Colonic mucosa (tissue), 4 donors: ENCODE measurements at places on chromosomes 6 and 20. TPM values are rescaled to one million over a fixed set of nuclear protein-coding genes. Genes with fewer than 3 reads are reported as not detected.
A peak's percentile ranks its signal among the peaks of the same experiment; 100 is the strongest.

Gene CCN6
- total RNA-seq = not detected

DNA sequence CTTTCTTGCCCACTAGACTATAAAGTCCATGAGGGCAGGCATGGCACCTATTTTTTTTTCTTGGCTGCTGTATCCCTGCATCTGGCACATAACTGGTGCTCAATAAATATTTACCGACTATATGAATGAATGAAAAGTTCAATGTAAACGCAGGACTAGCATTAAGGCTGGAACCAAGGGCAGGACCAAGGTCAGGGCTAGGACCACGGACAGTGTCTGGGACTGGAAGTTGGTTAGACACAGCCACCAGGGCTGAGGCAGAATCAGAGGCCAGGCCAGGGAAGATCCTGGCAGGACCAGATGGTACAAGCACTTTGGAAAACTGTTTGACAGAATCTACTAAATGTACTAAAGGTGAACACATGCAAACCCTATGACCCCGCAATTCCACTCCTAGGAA, 3.7 kb downstream of the TNXB start:
- peaks cover 8% of the 10 kb centered on the region for H3K4me1 ChIP-seq
- H3K4me3 ChIP-seq = no peak overlapping the region
- no peak overlapping the region for H3K27ac ChIP-seq
- H3K27me3 ChIP-seq = no peaks in the 10 kb centered on the region

DNA sequence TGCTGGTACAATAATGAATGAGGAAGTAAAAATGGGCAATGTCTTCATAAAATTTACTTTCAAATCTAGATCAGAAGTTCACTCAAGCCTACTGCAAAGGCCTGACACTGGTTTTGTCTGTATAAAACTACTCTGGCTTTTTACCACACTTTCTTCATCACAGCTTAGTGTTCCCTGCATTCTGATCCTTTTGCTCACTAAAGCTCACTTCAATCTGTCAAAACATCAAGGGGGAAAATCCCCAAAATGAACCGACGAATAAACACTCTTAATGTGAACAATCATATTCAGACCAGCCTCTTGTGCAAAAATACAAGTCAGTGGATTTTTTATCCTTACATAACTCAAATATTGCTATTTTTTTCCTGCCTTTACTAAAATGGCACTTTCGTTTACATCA, 98.5 kb downstream of the PRDM1 start:
- peaks cover 8% of the 10 kb centered on the region for H3K4me1 ChIP-seq
- no peaks in the 10 kb centered on the region for H3K36me3 ChIP-seq
- H3K27ac ChIP-seq = no peak overlapping the region
- H3K4me3 ChIP-seq = no peak overlapping the region

Gene DLL1
- total RNA-seq = 16.1 TPM

DNA sequence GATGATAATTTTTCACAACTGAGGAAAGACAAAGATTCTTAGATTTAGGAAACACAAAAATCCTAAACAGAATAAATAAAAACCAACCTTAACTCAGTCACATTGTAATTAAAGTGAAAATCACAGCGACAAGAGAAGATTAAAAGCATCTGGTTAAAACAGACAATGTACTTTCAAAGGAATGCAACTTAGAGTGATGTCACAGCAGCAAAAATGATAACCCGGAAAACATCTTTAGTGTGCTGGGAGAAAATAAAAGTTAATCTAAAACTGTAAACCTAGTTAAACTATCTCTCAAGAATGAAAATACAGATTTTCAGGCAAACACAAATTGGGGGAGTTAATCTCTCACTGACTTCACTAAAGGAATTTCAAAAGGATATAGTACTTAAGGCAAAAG, 76.8 kb upstream of the OGFRL1 start:
- H3K36me3 ChIP-seq = no peaks in the 10 kb centered on the region
- no peak overlapping the region for H3K4me3 ChIP-seq
- no peaks in the 10 kb centered on the region for H3K27me3 ChIP-seq
- no peak overlapping the region for H3K27ac ChIP-seq
- no peak for DNase-seq

Gene RBM38
- total RNA-seq = 43.1 TPM

- no peak for DNase-seq
- no peaks in the 10 kb centered on the region for H3K27me3 ChIP-seq
- H3K4me1 ChIP-seq = no peaks in the 10 kb centered on the region
- no peaks in the 10 kb centered on the region for H3K36me3 ChIP-seq
- no peak overlapping the region for H3K4me3 ChIP-seq
Measured at GRCh38 chr6:128284128-128284527, 236.3 kb downstream of the PTPRK start.

GRCh38 chr6:156953479-156954146, 176.4 kb downstream of the ARID1B start:
- H3K4me3 ChIP-seq = no peak overlapping the region
- no peak for DNase-seq
- H3K27me3 ChIP-seq = no peaks in the 10 kb centered on the region
- H3K27ac ChIP-seq = no peak overlapping the region

- H3K4me3 ChIP-seq = peak overlapping the region; percentile 81
- H3K36me3 ChIP-seq = peaks cover 19% of the 10 kb centered on the region
- H3K4me1 ChIP-seq = peaks cover 30% of the 10 kb centered on the region
- no peaks in the 10 kb centered on the region for H3K27me3 ChIP-seq
Measured at GRCh38 chr6:30741789-30742315, 635 bp downstream of the FLOT1 start.

Gene COX4I2
- total RNA-seq = not detected

DNA sequence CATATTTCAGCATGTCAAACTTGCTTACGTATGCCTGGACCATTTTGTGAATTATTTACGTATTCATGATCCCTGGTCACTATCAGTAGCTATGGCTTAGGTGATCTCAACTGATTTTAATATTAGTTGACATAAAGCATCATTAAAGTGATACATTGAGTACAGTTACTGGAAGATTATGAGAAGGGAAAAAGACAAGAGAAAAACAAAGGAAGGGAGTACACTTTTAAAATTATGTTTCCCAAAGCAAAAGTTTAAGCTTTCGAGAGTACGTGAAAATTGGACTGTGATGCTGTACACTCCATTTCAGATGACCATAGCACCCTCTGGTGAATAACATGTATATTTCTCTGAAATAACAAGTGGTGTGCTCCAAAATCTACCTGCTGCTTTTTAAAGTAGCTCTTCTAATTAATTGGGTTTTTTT, 215.0 kb upstream of the HSF2 start:
- no peak for DNase-seq
- no peak overlapping the region for H3K4me3 ChIP-seq
- H3K27me3 ChIP-seq = no peaks in the 10 kb centered on the region
- no peaks in the 10 kb centered on the region for H3K4me1 ChIP-seq
- H3K36me3 ChIP-seq = no peaks in the 10 kb centered on the region

Gene DOK5
- 0.80 TPM for total RNA-seq

GRCh38 chr20:11101696-11102095, 427.9 kb upstream of the JAG1 start:
- no peaks in the 10 kb centered on the region for H3K4me1 ChIP-seq
- H3K27me3 ChIP-seq = no peaks in the 10 kb centered on the region
- no peak overlapping the region for H3K4me3 ChIP-seq
- H3K36me3 ChIP-seq = no peaks in the 10 kb centered on the region
- H3K27ac ChIP-seq = no peak overlapping the region

Gene BCKDHB
- 27.4 TPM for total RNA-seq

DNA sequence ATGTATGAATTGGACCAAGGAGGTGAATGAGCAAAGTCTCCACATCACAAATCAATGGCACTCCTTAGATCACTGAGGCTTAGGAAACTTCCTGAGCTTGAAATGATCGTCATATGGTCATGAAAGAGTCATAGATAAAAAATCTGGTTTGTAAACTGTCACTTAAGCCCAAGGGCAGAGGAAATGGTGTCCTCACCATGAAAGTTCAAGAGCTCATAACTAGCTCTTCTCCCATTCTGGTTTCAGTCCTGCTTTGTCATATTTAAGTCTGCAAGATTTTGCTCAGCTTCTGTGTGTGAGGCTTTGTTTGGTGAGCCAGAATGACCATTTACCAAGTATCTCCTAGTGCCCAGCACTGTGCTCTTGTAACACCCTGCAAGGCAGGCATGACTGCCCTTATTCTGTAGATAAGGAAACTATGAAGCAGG, 60.5 kb downstream of the GJA10 start:
- H3K4me3 ChIP-seq = no peak overlapping the region
- H3K36me3 ChIP-seq = no peaks in the 10 kb centered on the region
- no peaks in the 10 kb centered on the region for H3K4me1 ChIP-seq
- no peak overlapping the region for H3K27ac ChIP-seq

GRCh38 chr6:3421791-3422434, 34.9 kb downstream of the SLC22A23 start:
- no peak overlapping the region for H3K27ac ChIP-seq
- no peak overlapping the region for H3K4me3 ChIP-seq
- H3K4me1 ChIP-seq = no peaks in the 10 kb centered on the region
- no peaks in the 10 kb centered on the region for H3K27me3 ChIP-seq
- DNase-seq = no peak

DNA sequence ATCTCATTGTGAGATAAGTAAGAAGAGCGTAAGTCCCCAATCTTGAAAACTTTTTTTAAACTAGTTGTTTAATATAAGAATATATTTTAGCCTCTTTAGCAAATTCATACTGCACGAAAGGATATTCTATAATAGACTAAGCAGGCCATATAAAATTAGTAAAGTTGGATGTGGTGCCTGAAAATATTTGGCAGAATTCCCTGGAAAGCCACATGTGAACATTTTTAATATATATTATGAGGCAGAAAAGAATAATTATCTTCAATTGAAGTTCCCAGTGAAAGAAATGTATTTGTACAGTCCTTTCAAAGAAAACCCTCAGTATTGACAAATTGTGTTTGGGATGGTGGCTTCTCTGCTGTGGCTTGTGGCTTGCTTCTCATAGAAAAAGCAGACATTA, 237.5 kb upstream of the JAG1 start:
- H3K4me3 ChIP-seq = no peak overlapping the region
- H3K27ac ChIP-seq = no peak overlapping the region
- no peaks in the 10 kb centered on the region for H3K36me3 ChIP-seq

GRCh38 chr20:1335961-1336698, 7.2 kb upstream of the SDCBP2 start:
- H3K4me1 ChIP-seq = no peaks in the 10 kb centered on the region
- no peaks in the 10 kb centered on the region for H3K27me3 ChIP-seq
- no peak overlapping the region for H3K27ac ChIP-seq
- H3K4me3 ChIP-seq = no peak overlapping the region
- H3K36me3 ChIP-seq = no peaks in the 10 kb centered on the region

DNA sequence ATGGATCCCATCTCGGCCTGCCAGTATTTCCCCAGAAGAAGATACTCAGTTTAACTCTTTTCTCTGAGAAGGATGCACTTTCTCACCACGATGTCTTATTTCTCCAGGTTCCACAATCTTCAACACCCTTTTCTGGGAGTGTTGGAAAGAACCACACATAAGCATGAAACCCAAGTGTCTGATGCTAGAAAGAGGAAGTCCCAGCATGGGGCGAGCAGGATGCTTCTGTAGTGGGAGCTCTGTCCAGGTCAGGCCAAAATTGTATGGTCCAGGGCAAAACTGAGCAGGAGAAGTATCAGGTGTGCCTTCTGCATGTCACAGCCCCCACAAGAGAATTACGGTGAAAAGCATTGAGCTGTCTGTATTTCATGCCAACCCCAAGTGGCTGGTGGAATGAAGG, 11.0 kb downstream of the TREM1 start:
- H3K27me3 ChIP-seq = no peaks in the 10 kb centered on the region
- no peaks in the 10 kb centered on the region for H3K36me3 ChIP-seq
- no peaks in the 10 kb centered on the region for H3K4me1 ChIP-seq
- DNase-seq = no peak

GRCh38 chr20:39897058-39897457, 792.0 kb downstream of the MAFB start:
- no peaks in the 10 kb centered on the region for H3K27me3 ChIP-seq
- no peak for DNase-seq
- H3K4me3 ChIP-seq = no peak overlapping the region
- no peak overlapping the region for H3K27ac ChIP-seq

Gene OTOR
- total RNA-seq = not detected

- no peaks in the 10 kb centered on the region for H3K27me3 ChIP-seq
- no peak for DNase-seq
- no peaks in the 10 kb centered on the region for H3K36me3 ChIP-seq
Measured at GRCh38 chr6:39300739-39301138, 13.5 kb downstream of the KCNK17 start.

GRCh38 chr20:16569246-16570153, 3.7 kb downstream of the KIF16B start:
- H3K27me3 ChIP-seq = no peaks in the 10 kb centered on the region
- H3K4me3 ChIP-seq = no peak overlapping the region
- peak; percentile 68 for DNase-seq
- no peaks in the 10 kb centered on the region for H3K36me3 ChIP-seq

GRCh38 chr6:3911614-3912336, 62.6 kb downstream of the FAM50B start:
- H3K4me1 ChIP-seq = peaks cover 6% of the 10 kb centered on the region
- H3K27me3 ChIP-seq = no peaks in the 10 kb centered on the region
- no peak overlapping the region for H3K4me3 ChIP-seq
- H3K36me3 ChIP-seq = no peaks in the 10 kb centered on the region

Gene OSER1
- 23.3 TPM for total RNA-seq

- no peak for DNase-seq
- H3K27me3 ChIP-seq = no peaks in the 10 kb centered on the region
- H3K27ac ChIP-seq = no peak overlapping the region
- H3K36me3 ChIP-seq = no peaks in the 10 kb centered on the region
Measured at GRCh38 chr6:105014448-105014847, 57.5 kb downstream of the LIN28B start.

Gene BTNL2
- total RNA-seq = not detected

Gene SPATA25
- total RNA-seq = 1.5 TPM

GRCh38 chr6:8014947-8015346, 49.2 kb downstream of the BLOC1S5 start:
- no peaks in the 10 kb centered on the region for H3K27me3 ChIP-seq
- H3K4me1 ChIP-seq = no peaks in the 10 kb centered on the region
- DNase-seq = no peak
- no peaks in the 10 kb centered on the region for H3K36me3 ChIP-seq
- H3K4me3 ChIP-seq = no peak overlapping the region
- H3K27ac ChIP-seq = no peak overlapping the region

GRCh38 chr6:40806256-40806864, 219.2 kb upstream of the LRFN2 start:
- no peaks in the 10 kb centered on the region for H3K36me3 ChIP-seq
- no peak overlapping the region for H3K27ac ChIP-seq
- no peaks in the 10 kb centered on the region for H3K4me1 ChIP-seq
- no peak overlapping the region for H3K4me3 ChIP-seq
- H3K27me3 ChIP-seq = no peaks in the 10 kb centered on the region

- H3K36me3 ChIP-seq = no peaks in the 10 kb centered on the region
- no peak overlapping the region for H3K27ac ChIP-seq
- peaks cover 4% of the 10 kb centered on the region for H3K4me1 ChIP-seq
- no peaks in the 10 kb centered on the region for H3K27me3 ChIP-seq
- no peak for DNase-seq
Measured at GRCh38 chr20:1825938-1826445, 69.2 kb upstream of the SIRPA start.
